ENCODE measurements at places on chromosomes 11 and 22. TPM values are rescaled to one million over a fixed set of nuclear protein-coding genes. Genes with fewer than 3 reads are reported as not detected.

The LRRC74B gene
- 8.7 TPM for polyA plus RNA-seq

The IRAG1 gene
- polyA plus RNA-seq: 28.6 TPM

The DEAF1 gene
- 47.9 TPM for polyA plus RNA-seq

The GLYATL1 gene
- 0.40 TPM for polyA plus RNA-seq

The AIFM3 gene
- polyA plus RNA-seq: 0.88 TPM

The PANX3 gene
- 0.18 TPM for polyA plus RNA-seq

The OR5A1 gene
- 0.21 TPM for polyA plus RNA-seq

The OR8D4 gene
- not detected for polyA plus RNA-seq

The OR52N1 gene
- not detected for polyA plus RNA-seq

The CCDC81 gene
- 16.0 TPM for polyA plus RNA-seq

The SMIM35 gene
- polyA plus RNA-seq: 0.17 TPM

The PAMR1 gene
- polyA plus RNA-seq: 13.2 TPM

The UBE2L3 gene
- polyA plus RNA-seq: 63.3 TPM

The ADAMTS8 gene
- polyA plus RNA-seq: 1.2 TPM

The HEPACAM gene
- polyA plus RNA-seq: 0.75 TPM

The MMP12 gene
- 0.61 TPM for polyA plus RNA-seq

The LRRN4CL gene
- polyA plus RNA-seq: 5.0 TPM

The CD6 gene
- 3.1 TPM for polyA plus RNA-seq

The OR51A4 gene
- polyA plus RNA-seq: not detected

The CHCHD10 gene
- polyA plus RNA-seq: 74.8 TPM

The B4GAT1 gene
- 23.2 TPM for polyA plus RNA-seq

The VPREB1 gene
- polyA plus RNA-seq: not detected

The PAFAH1B2 gene
- polyA plus RNA-seq: 66.5 TPM

The SLC25A45 gene
- 8.0 TPM for polyA plus RNA-seq

The OR5D14 gene
- not detected for polyA plus RNA-seq

The OR52I2 gene
- not detected for polyA plus RNA-seq

The KRTAP5-8 gene
- polyA plus RNA-seq: not detected

The TSG101 gene
- 161 TPM for polyA plus RNA-seq

The FAM181B gene
- polyA plus RNA-seq: 0.45 TPM

The MYRF gene
- polyA plus RNA-seq: 15.2 TPM

The GAB2 gene
- polyA plus RNA-seq: 14.3 TPM

The CADM1 gene
- polyA plus RNA-seq: 135 TPM

The CEND1 gene
- polyA plus RNA-seq: 0.50 TPM

The OR6Q1 gene
- polyA plus RNA-seq: not detected

The UCP3 gene
- 5.8 TPM for polyA plus RNA-seq

The NCAM1 gene
- 12.3 TPM for polyA plus RNA-seq

The HPX gene
- 3.1 TPM for polyA plus RNA-seq

The YWHAH gene
- 48.9 TPM for polyA plus RNA-seq
